ENCODE measurements at places on chromosomes 12 and 14.

- no peak for DNase-seq
These were observed 440 bp upstream of the ISM2 start for GRCh38 chr14:77498984-77499527.

DNA sequence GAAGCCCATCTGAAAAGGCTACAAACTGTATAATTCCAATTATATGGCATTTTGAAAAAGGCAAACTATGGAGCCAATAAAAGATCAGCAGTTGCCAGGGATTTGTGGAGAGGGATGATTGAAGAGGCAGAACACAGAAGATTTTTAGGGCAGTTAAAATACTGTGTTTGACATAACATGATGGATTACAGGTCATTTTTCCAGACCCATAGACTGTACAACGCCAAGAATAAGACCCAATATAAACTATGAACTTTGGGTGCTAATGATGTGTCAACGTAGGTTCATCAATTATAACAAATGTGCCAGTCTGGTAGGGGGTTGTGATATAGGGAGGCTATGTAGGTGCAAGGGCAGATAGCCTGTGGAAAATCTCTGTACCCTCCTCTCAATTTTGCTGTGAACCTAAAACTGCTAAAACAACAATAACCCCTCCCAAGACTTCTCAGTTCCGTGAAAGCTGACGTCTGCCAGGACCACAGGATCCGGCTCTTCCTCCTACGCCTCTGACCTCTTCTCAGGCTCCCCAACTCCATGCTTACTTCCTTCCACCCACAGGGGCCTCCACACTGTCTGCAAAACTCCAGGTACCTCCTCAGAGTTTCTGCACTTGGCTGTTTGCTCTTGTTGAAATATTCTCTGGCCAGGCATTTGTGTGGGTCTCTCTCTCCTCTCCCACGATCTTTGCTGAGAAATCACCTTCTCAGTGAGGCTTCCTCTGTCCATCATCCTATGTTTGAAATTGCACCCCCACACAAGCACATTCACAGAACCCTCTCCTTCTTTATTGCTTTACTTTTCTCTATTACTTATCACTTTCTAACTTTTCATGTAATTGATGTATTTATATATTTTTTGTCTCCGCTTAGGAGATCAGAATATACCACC, 131.4 kb downstream of the BBS10 start:
- DNase-seq = no peak

DNA sequence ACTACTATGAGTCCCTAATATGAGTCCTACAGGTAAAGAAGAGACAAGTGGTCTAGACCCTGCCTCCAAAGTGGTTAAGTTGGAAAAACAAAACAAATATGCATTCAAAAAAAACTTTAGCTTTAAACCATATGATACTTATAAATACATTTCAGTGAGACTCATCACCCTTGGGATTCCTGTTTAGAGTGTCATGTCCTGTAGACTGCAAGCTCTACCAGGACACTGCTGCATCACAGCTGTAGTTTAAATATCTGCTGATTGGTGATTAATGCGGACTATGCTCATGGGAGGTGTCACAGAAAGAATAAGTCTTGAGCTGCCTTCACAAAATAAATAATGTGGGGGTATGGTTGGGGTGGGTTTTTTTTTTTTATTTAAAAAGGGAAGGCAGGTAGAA, 8.8 kb upstream of the LGR5 start:
- DNase-seq = no peak

DNA sequence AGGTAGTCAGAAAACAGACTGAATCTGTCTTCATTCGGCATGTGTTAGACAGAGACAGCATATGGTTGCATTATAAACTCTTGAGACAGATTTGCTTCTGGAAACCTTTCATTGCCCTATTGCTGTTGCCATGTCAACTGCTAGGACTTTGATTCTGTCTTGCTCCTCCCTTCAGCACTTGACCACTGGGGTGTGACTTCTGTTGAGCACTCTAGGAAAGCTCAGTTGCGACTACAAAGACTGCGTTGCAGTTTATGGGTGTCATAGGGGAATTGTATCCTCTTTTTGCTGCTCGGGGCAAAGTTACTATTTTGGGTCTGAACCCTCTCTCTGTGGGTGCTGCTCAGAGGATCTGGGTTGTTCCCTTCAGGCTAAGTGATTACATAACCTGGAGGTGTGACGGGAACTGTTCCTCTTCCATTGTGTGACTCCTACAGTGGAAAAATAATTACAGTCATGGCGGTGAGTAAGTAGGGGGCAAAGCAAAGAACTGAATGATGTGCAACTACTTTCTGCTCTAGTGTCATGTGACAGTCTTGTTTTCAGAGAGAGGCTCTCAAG, 44.3 kb upstream of the TRIM9 start:
- DNase-seq = no peak

GRCh38 chr14:24289649-24290280, 9.8 kb downstream of the DHRS1 start:
- DNase-seq = peak; percentile 71

GRCh38 chr12:50609292-50609874, 104.6 kb downstream of the DIP2B start:
- DNase-seq = no peak

DNA sequence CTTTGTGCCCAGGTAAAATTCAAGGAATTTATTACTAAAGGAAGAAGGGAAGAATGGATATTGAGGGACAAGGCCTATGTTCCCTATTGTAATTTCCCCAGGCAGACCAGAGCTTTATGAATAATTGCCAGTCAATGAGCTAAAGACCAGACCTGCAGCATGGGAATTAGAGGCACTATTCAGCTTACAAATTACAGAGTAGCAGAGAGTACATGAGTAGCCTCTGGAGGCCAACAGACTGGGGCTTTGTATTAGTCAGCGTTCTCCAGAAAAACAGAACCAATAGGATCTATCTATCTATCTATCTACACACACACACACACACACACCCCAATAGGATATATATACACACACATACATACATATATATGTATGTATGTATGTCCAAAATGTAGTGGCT, 120.0 kb upstream of the RPH3A start:
- no peak for DNase-seq

DNA sequence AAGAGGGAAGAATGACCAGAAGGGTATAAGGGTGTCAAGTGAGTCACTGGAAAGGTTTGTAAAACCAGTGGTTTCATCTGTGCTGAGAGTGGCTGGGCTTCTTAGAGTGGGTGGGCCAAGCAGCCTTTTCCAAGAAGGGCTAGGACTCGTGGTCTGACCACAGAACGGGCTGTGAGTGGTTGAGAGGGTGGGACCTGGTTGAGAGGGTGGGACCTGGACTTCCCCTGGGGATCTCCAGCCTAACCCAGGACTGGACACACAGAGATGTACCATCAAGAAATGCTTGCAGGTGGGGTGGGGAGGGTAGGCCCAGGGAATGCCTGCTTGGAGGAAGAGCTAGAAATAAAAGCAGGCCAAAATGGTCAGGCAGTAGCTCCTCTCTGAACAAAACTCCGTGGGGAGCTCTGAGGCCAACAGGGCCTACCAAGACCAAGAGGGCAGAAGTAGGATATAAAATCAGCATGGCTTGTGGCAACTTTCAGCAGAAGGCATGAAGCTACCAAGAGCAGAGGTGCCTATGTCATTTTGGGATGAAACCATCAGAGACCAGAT, 140.5 kb downstream of the FOXN3 start:
- peak; percentile 82 for DNase-seq

GRCh38 chr12:112418273-112418607, 507 bp upstream of the PTPN11 start:
- no peak for DNase-seq

DNA sequence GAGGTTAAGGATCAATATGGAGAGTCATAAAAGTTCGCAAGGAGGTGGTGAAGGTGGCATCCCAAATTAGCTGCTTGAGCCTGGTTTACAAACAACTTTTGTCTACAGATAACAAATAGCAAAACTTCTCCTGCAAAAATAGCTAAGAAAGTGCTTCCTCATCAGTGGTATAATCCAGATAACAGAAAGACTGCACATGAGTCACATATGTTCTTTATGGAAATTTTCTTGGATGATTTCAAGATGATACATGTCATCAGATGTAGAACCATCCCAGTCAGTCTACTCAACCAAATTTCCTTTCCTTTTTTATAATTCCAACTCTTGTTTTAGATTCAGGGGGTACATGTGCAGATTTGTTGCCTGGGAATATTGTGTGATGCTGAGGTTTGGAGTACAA, 133.0 kb downstream of the BTG1 start:
- DNase-seq = no peak

GRCh38 chr12:75710361-75711069, 199.1 kb upstream of the KRR1 start:
- no peak for DNase-seq

DNA sequence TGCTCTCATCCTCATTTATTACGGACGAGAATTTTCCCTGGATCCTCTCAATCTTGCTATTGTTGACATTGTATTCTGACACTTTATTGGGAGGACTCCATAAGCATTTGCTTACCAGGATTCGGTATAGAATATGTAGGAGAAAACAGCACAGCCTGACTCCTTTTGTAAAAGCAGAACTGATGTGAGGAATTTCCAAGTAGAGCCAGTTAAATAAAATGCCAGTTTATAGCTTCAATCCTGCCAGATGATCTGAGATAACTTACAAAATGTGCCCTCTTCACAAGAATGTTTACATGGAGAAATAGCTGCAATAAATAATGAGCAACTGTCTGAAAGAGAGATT, 332.9 kb upstream of the PRICKLE1 start:
- DNase-seq = no peak

DNA sequence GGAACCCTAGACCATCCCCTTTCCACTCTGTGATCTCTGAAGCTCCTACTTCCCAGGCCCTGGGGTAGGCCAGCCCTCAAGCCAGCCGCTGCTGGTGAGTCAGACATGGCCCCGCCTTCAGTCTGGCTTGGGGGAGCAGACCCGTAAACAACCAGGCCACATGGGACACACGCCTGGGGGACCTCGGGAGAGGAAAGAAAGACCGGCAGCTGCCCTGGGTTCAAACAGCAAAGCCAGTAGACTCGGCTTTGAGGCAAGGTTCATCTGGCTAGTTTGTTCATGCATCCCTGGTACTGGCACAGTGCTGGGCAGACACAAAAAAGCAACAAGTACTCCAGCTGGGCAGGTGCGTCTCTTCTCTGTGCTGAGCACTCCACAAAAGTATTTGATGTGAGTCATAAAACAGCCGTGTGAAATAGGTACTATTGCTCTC, 101.9 kb downstream of the SETD3 start:
- DNase-seq = no peak

DNA sequence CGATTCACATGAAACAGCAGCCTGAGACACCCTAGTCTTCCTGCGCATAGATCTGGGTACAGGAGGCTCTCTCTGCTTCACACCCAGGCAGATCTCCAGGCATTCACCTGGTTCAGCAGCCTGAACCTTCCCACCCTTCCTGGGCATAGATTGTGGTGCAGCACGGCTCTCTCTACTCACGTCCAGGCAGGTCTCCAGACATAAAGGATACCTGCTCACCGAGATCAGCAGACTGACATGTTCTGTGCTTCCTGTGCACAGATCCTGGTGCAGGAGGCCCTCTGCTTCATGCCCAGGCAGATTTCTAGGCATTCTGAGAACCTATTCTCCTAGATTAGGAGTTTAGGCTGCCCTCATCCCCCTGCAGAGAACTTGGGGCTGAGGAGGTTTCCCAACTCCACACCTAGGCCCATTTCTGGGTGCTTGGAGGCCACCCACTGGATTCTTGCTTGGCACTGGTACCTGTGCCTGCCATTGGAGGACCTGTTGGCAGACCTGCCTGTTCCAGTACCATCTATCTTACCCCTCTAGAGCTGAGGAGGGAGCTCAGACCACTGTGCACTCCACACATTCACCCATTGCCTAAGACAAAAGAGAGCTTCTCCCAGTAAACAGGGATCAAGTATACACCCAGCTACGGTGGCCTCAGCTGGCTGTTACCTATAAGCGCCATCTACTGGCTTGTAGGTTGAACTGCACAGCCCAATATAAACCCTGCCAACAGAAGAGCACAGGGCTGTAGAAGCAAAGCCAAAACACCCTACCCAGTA, 28.0 kb upstream of the GARIN6 start:
- DNase-seq = no peak

DNA sequence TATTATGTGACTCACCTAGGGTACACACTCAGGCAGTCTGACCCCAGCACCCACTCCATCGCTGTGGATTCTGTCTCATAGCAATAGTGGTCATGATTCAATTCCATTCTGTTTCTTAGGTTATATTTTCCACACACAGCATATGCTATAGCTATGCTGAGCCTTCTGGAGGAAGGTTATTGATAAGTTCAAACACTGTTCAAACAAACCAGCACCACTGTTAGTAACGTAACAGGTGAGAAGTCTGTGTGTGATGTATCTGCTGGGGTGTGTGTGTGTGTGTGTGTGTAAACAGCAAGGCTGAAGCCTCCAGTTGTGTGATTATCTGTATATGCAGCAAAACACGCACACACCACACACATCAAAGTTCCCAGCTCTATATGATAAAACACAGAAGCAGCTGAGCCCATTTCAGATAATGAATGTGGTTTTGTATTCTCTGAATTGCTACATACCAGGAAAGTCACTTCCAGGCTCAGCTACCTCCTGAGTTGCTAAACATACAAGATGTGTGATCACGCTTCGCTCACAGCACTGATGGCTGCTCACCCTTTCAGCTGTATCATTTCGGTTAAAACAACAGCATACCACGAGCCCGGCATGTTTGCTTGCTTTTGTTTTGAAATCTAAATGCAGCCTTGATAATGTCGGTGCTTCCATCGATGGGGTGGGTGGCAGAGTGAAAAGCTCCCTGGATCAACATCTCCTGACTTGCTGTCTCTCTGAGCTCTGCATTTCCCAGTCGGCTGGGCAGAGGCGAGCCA, 6.8 kb upstream of the SYNE3 start:
- peak; percentile 54 for DNase-seq

- no peak for DNase-seq
These were observed 2.0 kb upstream of the LRP1-AS start for GRCh38 chr12:57149245-57149900.

GRCh38 chr12:121050725-121051124, 11.7 kb upstream of the OASL start:
- DNase-seq = no peak

Data from stimulated activated CD4-positive, alpha-beta T cell treated with anti-CD3 and anti-CD28 coated beads, TNF-alpha, amount 100 ng/mL, for 24 hours (primary cell).